Choroid plexus epithelial cell (primary cell): ENCODE measurements at places on chromosomes 7 and 10.
A peak's percentile ranks its signal among the peaks of the same experiment; 100 is the strongest.

GRCh38 chr7:143419880-143420279 lies 11.2 kb upstream of the EPHA1 start:
- DNase-seq = peak; percentile 20

DNA sequence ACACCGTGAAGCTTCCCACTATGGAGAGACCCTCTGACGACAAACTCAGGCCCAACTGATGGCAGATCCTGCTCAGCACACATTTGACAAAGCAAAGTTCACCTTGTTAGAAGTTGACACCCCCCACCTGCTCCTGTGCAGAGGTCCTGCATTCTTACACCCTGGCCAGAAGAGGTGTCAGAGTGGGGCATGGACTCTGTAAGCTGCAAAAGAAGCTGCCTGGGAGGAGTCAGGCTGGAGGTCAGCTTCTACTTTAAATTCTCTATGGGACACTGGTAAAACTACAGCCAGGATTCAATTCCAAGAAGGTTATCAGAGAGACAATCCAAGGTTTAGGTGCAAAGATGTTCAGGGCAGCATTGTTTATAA lies 20.0 kb upstream of the TNS3 start:
- no peak for DNase-seq

GRCh38 chr7:78149787-78150186 lies 351.2 kb downstream of the PHTF2 start:
- peak; percentile 42 for DNase-seq

GRCh38 chr10:74058658-74059057 lies 60.7 kb downstream of the VCL start:
- DNase-seq = peak; percentile 68

GRCh38 chr7:93202594-93203250 lies 23.5 kb downstream of the HEPACAM2 start:
- DNase-seq = no peak

GRCh38 chr10:24237801-24238395 lies 29.0 kb downstream of the KIAA1217 start:
- DNase-seq = no peak

- DNase-seq = peak; percentile 71
Measured at GRCh38 chr7:40546616-40547501, 412.1 kb downstream of the SUGCT start.

DNA sequence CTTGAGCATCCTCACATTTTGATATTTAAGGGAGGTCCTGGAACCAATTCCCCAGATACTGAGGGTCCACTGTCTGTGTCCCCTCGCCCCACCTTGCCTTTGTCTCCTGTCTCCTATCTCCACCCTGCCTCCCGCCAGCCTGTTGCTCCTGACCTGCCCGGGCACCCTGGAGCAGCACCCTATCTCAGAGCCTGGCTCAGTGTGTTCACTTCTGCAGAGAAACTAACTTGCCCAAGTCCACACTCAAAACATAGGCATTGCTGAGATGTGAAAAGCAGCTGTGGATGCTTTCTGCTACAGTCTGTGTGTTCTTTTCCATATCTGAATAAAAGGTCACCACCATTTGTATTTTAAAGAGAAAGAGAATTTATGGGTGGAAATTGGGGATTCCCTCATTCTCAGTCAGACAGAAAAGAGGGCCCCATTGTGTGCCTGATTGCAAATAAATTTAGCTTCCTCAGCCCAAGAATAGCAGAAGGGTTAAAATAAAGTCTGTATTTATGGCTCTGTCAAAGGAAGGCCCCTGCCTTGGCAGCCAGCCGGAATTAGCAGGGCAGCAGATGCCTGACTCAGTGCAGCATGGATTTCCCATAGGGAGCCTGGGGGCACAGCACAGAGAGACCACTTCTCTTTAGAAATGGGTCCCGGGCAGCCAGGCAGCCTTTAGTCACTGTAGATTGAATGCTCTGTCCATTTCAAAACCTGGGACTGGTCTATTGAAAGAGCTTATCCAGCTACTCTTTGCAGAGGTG lies 161.3 kb downstream of the EGFR start:
- no peak for DNase-seq

DNA sequence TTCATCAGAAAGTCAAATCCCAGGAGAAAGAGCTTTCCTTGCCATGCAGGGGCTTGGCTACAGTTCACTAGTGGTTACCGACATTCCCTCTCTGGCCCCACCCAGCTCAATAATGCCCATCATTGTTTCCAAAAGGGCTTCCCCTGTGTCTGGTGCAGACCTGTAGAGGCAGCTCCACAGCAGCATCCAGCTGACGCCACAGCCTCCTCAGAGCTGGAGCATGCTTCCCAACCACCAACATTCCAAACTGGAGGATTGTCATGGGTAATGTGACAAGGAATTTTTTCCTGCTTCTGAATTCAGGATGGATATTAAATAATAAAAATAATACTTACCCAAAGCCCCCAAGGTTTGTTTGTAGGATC lies 77.4 kb downstream of the ZNF365 start:
- no peak for DNase-seq

GRCh38 chr10:63498665-63499064 lies 22.5 kb upstream of the REEP3 start:
- DNase-seq = peak; percentile 39

DNA sequence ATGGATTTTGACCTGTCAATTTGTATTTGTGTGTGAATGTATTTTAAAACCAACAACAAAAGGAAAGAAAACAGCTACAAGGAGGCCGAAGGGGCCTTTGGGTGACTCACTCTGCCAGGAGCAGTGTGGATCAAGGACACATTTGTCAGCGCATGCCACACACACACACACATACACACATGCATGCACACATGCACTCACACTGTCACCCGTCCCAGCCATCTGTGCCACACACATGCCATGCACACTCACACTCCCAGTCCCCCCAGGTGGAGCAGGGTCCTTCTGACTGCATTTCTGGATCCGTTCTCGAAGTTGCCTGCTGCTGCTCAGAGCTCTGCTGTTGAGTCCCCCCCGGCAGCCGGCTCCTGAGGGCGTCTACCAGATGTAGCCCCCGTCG lies 26.0 kb downstream of the SPOCK2 start:
- no peak for DNase-seq

GRCh38 chr7:6653071-6654003 lies 16.2 kb downstream of the ZNF316 start:
- no peak for DNase-seq

GRCh38 chr7:142338633-142339501 lies 81.0 kb upstream of the PRSS58 start:
- peak; percentile 86 for DNase-seq

DNA sequence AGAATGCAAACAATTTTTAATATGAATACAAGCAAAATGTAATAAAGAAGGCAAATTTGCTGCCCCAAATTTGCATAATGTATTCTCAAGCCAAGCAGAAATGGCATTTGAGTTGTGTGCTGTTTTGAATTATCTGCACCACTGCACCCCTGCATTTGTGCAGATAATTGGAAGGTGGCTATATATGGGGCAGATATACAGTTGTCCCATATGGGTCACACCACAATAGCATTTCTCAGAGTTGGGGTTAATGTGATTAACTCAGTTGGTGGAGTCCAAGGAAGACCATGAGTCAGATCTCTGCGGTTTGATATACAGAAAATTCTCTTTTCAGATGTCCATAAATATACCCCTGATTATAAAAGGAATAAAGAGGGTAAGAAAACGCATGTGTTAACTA lies 68.9 kb upstream of the EXOC4 start:
- DNase-seq = no peak

DNA sequence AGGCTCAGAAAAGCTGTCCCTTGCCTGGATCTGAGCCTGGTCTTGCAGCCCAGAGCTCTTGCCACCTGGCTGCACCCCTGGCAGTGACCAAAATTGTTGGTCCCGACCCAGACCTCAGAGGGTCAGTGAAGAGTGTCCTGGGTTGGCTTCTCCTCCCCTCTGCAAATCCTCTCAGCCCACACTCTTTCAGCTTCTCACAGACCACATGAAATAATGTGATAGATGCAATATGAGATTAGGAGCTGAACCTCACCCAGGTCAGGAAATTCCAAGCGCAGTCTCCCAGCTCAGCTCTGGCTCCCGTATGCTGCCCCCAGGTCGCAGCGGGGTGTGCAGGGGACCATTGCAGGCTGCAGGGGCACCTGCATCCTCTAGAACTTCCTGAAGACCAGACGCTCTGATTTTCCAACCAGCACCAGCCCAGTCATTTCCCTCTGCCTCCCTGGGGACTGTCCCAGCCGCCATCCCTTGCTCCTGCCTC lies 19.6 kb upstream of the RET start:
- DNase-seq = no peak

GRCh38 chr7:110590415-110590814 lies 500.5 kb upstream of the LRRN3 start:
- no peak for DNase-seq

DNA sequence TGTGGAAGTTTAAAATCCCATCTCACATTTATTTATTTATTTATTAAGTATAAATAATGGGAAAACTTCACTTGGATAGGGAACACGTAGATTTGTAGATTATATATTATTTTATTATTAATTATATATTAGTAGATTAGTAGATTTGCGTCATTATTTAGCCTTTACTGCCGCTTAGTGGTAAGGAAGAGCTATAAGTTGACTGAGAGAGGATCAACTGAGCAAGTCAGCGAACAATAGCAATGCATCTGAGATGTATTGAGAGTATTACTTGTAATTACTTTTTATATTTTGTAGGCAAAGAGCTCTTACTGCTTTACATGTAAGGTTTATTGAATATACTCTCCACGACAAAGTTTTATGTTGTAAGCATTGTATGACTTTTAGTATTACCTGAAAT lies 244.5 kb upstream of the ANKRD30A start:
- DNase-seq = peak; percentile 75

GRCh38 chr7:20786049-20786412 lies 655 bp downstream of the SP8 start:
- peak; percentile 6 for DNase-seq

- DNase-seq = no peak
Measured at GRCh38 chr10:4382811-4383210, 443.2 kb upstream of the AKR1E2 start.

DNA sequence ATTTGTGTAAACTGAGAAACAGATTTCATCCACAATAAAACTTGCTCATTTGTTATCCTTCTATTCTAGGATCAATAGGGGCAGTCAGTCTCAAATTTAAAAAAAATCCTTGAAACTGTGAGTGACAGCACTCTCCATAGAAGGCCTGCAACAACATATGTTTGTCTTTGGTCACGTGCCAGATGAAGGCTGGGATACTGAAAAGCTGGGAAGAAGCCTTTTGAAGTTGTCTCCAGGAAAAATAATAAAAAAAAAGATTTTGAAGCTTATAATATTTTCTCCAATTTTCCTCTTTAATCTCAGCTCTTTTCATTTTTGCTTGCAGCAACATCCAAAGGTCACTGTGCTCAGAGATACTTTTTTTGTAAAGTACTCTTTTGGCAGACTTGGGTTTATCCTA lies 128.6 kb upstream of the SLC26A5 start:
- no peak for DNase-seq

DNA sequence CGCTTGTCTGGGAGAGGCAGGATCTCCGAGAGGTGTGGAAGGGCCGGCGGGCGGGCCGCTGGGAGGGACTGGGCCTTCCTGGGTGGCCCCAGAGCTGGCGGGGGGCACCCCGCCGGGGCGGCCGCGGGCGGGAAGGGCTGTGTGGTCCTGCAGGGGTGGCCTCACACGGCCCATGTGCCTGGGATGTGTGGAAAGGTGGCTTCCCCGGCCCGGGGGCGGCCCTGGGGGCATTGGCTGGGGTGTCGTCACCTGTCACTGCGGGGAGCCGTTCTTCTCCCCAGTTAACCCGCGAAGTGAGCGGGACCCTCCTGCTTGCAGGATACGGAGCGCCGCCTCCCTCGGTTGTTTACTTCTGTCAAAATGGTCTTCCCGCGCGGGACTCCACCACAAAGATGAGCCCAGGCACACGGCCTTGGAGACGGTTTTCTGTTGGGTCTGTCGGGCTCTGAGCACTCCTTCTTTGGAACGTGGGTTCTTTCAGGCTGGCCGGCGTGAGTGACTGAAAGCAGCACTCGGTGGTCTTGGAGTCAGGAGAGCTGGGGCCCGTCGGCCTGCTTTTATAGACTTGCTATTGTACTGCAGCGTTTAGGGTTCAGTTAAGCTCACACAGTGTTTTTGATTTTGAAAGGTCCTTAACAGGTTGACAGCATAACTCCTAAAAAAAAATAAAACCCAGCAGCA lies 700 bp downstream of the SMC3 start:
- DNase-seq = peak; percentile 36

- DNase-seq = no peak
Measured at GRCh38 chr10:98950106-98950505, 285.5 kb downstream of the HPSE2 start.

- DNase-seq = no peak
Measured at GRCh38 chr7:51680594-51681399, 364.2 kb upstream of the COBL start.

- DNase-seq = peak; percentile 18
Measured at GRCh38 chr7:2575733-2576340, 17.1 kb downstream of the IQCE start.

DNA sequence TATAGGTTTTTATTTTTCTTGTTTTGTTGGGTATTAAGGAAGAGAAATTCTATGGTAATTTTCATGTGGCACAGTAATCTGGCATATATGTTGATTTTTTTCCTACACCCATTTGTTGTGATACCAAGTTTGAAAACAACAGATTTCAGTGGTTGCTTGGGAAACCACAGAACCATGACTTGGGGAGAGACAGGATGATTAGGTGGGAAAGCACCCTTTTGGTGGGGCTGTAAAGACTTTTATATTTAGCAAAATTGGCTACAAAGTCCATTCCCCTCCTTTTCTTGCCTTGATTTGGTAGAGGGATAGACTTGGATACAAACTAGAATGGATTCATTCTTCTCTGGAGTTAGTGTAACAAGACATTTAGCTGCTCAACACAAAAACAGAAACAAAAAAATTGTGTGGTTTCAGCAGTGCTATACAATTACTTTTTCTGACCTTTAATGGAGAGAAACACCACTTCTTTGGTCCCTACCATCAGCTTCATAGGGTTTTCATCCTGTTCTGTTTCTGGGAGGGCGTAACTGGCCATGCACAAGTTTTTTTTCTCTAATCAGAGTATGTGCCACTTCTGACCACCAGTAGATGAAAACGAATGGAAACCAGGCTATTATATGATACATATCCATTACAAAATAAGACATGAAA lies 52.7 kb downstream of the FIGNL1 start:
- DNase-seq = no peak
